ENCODE measurements at places on chromosomes 4 and X. TPM values are rescaled to one million over a fixed set of nuclear protein-coding genes. Genes with fewer than 3 reads are reported as not detected.

Gene EGF
- not detected for total RNA-seq

Gene ZNF711
- 0.13 TPM for total RNA-seq

Gene IQCM
- total RNA-seq, result not detected

Gene FAM9C
- total RNA-seq, result not detected

Gene BEX5
- total RNA-seq, result 3.5 TPM

Gene KLF8
- total RNA-seq, result 1.4 TPM

Gene VCX3B
- not detected for total RNA-seq

Gene HMX1
- not detected for total RNA-seq

Gene RP2
- total RNA-seq, result 26.1 TPM

Gene CSAG3
- not detected for total RNA-seq
